ENCODE measurements at places on chromosomes 2 and 18.

- DNase-seq, result no peak
Observed at GRCh38 chr2:147030966-147031720, 813.7 kb upstream of the ACVR2A start.

- no peak for DNase-seq
Observed at GRCh38 chr2:226738821-226739544, 60.6 kb downstream of the IRS1 start.

GRCh38 chr2:2146969-2147900 is 183.8 kb downstream of the MYT1L start:
- DNase-seq, result peak; percentile 14

- no peak for DNase-seq
Observed at GRCh38 chr2:102253140-102253752, 58.1 kb upstream of the IL1RL1 start.

GRCh38 chr2:111100765-111101162 is 19.9 kb upstream of the BCL2L11 start:
- DNase-seq, result no peak

DNA sequence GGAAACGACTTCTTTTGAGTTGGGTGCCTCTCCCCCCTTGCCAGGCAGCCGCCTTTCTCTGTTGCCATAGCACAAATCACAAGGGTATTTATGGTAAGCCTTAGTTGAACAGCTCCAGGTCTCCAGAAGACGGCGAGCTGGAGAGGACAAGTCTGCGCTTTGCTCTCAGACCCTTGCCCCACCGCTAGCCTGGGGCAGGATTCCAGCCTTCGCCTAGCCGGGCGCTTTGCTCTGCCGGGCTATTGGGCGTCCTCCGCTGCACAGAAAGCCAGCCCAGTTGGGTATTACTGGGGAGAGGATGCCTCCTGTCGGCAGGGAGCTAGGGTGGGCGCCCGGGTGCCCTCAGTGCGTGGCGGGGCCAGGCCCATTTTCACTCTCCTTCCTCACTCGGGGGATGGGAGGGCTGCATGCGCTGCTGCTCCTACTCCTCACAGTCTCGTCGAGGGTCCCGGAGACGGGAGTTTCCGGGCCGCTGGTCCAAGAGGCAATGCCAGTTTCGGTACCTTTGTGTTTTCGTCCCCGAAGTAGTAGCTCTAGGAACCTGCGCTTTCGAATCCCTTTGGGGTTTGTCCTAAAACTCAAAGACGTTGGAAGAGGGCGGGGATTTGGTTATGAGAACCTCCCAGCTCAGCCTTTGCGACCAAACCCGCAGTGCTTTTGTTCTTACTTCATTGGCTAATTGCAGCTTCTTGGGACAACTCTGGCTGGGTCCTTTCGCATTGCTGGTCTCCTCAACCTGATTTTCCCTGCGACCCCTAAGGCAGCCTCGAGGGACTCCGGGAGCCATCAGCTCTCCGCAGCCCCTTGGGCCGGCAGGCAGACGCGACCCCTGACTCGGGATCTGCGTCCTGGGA is 3.6 kb upstream of the DLX2 start:
- no peak for DNase-seq

- DNase-seq, result no peak
Observed at GRCh38 chr2:120641366-120641771, 94.3 kb upstream of the GLI2 start.

- no peak for DNase-seq
Observed at GRCh38 chr2:205369813-205370212, 312.5 kb upstream of the NRP2 start.

DNA sequence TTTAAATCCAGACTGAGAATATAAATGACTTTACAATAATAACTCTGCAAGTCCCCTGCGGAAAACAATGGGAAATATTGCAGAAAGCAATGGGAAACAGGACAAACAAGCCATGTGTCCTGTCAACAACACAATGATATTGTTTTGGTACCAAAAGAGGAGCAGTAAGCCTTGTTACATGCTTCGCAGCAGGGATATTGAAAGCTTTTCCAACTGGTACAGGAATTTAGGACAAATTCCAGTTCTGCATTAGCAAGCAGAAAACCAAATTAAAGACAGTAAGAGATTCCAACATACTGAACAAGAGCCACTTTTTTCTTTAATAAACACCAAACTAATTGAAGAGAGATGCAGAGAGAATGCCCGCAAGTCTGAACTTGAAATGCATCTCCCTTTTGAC is 30.0 kb downstream of the FRZB start:
- DNase-seq, result no peak

GRCh38 chr2:227813562-227814353 is at the start of gene CCL20:
Gene CCL20, plus strand, starts transcription at chr2:227813842. Its CDS starts 70 bp downstream, at chr2:227813912.
- DNase-seq, result no peak

DNA sequence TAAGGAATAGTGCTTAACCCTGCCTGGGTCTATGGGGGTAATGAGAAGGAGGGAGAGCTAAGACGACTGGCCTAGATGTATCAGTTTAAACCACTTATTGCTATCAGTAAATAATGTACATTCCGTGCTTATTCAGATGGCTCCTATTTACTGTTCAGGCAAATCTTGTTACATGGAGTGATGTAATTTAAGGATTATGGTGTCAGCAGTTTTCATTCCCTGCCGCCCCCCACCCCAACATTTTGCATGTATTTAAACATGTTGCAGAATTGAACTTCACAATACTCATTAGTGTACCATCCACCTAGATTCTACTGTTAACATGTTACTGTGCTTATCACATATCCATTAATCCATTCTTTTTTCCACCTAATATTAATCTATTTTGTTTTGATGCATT is 11.7 kb downstream of the AGPS start:
- no peak for DNase-seq

- DNase-seq, result peak; percentile 63
Observed at GRCh38 chr2:6864923-6865345, 773 bp downstream of the CMPK2 start.

GRCh38 chr2:149422337-149422990 is 92.1 kb downstream of the LYPD6 start:
- DNase-seq, result no peak

- no peak for DNase-seq
Observed at GRCh38 chr2:127052057-127052770, 54.7 kb downstream of the BIN1 start.

DNA sequence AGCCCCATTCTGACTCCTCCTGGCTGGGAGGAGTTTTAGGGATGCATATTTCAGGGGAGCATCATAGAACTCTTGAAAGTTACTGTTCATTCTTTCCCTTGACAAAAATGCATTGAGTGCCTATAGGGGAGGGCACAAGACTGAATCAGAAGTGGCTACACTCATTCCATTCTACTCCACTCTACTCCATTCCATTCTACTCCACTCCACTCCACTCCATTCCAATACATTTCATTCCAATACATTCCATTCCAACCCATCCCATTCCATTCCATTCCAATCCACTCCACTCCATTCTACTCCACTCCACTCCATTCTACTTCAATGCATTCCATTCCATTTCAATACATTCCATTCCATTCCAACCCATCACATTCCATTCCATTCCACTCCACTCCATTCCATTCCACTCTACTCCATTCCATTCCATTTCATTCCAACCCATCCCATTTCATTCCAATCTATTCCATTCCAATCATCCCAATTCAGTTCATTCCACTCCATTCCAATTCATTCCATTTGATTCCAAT is 110.8 kb downstream of the LOXHD1 start:
- DNase-seq, result no peak

- no peak for DNase-seq
Observed at GRCh38 chr2:181812106-181812743, 79.3 kb upstream of the ITPRID2 start.

DNA sequence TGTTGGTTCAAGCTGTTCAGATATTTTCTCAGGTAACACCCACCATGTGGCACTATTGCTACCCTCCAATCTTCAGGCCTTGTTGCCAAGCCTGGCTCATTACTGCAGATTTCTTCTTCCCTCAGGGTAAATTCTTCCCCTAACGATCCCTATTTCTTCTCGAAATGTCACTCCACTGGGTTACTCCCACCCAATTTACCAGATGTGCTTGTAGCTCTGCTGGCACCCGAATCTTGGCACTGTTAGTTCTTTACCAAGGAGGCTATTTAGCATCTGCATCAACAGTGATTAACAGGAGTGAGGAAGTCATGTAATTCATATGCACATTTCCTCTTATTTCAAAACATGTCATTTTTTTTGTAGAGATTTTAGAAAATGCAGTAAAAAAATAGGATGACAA is 217.1 kb upstream of the CYRIA start:
- DNase-seq, result no peak

Data from NCI-H345 (cell line).